ENCODE measurements at places on chromosomes 5 and 9.

- DNase-seq, result no peak
Observed at GRCh38 chr5:31819926-31820516, 181.1 kb downstream of the PDZD2 start.

DNA sequence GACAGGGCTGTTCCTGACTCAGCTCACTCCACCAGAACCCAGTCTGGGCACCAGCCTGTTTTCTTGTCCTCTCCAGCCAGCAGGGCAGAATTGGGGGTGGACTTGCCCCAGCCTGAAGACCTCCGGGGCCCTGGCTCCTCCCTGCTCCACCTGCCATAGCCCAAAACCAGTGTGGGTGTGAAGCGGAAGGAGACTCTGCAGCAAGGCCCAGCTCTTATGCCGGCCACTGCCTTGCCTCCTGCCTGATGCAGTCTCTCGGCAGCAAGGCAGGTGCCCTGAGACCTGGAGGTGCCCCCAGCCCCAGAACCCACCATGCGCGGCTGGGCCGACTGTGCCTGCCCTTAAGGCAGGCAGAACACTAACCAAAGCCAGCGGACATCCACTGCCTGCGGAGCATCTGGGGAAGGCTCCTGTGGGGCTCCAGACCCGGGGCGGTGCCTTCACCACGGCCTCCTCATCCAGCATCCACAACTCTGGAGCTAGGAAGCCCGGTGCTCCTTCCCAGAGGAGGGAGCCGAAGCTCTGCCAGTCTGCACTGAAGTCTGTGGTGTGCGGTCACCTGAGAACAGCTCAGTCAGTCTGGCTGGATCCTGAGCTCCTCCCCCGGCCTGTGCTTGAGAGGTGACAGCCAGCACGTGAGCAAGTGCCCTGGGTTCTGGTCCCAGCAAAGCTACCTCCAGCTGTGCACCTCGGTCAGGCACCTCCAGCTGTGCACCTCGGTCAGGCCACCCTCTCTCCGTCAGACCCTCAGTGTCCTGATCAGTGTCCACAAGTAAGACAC is 116.7 kb downstream of the ADAMTS2 start:
- DNase-seq, result peak; percentile 62

- no peak for DNase-seq
Observed at GRCh38 chr5:78757269-78758053, 108.9 kb upstream of the LHFPL2 start.

GRCh38 chr5:80191397-80191796 is 64.5 kb downstream of the SERINC5 start:
- no peak for DNase-seq

- DNase-seq, result no peak
Observed at GRCh38 chr9:37715991-37716505, 37.6 kb upstream of the TRMT10B start.

DNA sequence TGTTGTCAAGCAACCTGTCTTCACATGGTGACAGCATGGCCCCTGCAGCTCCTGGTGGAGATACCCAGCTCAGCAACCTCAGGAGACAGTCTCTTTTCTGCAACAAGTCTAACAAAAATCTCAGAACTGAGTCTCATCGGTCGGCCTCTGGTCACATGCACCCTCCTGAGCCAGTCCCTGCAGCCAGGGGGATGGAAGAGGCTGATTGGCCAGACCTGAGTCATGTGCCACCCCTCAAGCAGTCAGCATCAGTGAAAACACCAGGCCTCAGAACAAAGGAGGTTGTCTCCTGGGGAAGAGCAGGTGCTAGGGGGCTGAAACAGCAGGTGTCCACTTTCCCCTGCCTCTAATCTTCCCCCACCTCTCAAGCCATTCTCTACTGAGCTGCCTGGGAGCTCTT is 54.4 kb downstream of the SMIM23 start:
- no peak for DNase-seq

GRCh38 chr5:143968071-143968878 is 156.3 kb downstream of the HMHB1 start:
- DNase-seq, result no peak

DNA sequence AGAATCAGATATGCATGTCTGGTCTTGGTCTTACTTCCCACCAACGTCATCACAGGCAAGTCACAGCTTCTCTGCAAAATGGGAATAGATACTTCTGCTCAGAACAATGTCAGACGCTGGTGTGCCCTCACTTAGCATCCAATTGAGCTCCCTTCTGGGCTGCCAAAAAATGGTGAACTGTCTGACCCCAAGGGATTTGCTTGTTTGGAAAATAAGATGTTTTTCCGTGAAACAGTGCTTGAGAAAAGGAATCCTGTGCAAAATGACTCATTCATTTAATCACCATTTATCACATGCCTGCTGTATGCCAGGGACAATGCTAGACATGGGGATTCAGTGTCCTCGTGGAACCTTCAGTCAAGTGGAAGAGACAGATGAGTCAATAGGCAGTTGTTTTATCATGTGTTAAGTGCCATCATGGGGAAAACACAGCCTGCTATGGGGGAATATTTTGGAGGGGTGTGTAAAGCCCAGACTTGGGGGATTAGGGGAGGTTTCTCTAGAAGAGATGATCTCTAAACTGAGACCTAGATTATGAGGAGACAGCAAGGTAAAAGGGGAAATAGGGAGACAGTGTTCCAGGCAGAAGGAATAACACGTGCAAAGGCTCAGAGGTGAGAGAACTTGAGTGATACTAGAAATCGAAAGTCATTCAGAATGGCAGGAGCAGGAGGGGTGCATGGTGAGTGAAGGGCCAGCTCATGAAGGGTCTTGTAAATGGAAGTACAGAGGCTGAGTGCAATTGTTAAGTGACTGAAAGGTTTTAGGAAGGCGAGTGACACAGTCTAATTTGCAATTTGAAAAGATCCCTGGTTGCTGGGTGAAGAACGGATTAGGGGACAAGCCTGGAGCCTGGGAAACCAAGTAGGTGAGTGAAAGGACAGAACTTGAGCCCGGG is 3.9 kb downstream of the NIPAL4 start:
- DNase-seq, result no peak

Data from WERI-Rb-1 (cell line).